ENCODE measurements at places on chromosomes 1 and 21.

- no peak for DNase-seq
These were observed 65.8 kb upstream of the ATF3 start for GRCh38 chr1:212542761-212543187.

DNA sequence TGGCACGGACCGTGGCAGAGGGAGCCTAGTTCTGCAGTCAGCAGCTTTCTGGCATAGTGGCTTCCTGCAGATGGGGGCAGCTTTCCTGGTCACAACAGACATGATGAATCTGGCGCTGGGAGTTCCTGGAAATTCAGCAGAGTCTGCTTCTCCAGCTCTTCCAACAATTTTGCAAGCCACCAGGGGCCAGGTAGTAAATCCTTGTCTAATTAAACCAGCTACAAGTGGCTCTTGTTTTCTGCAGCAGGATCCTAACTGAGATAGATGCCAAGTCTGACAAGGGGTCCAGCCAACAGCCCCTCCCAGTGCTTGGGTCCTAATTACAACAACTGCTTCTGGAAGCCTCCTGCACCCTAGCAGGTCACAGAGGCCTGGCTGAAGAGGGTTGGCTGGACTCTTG is 35.8 kb downstream of the TRIM62 start:
- DNase-seq, result no peak

GRCh38 chr1:151494741-151495281 is 16.4 kb upstream of the CGN start:
- DNase-seq, result no peak

DNA sequence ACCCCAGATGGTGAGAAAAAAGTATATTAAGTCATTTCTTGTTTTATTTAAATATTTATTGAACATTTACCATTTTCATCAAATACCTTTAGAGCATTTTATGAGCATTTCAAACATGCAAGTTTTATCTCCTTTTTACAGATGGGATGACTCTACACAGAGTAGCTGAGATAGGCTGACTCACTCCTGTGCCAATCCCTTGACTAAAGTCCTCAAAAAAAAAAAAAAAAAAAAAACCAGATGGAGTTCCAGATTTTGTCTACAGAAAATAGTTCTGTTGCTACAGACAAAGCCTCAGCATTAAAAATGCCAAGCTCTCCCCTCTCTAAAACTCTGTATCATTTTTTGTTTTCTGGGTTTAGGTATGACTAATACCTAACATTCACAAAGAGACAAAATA is 303.0 kb upstream of the PLD5 start:
- no peak for DNase-seq

- no peak for DNase-seq
These were observed 6.6 kb downstream of the SORT1 start for GRCh38 chr1:109391157-109391556.
